Activated naive CD8-positive, alpha-beta T cell treated with anti-CD3 and anti-CD28 coated beads, Interleukin-2, amount 50 U/mL, for 24 hours (primary cell): ENCODE measurements at places on chromosomes 1 and 21.

- DNase-seq, result no peak
These were observed 1.6 kb downstream of the LCE2A start for GRCh38 chr1:152699746-152700145.

DNA sequence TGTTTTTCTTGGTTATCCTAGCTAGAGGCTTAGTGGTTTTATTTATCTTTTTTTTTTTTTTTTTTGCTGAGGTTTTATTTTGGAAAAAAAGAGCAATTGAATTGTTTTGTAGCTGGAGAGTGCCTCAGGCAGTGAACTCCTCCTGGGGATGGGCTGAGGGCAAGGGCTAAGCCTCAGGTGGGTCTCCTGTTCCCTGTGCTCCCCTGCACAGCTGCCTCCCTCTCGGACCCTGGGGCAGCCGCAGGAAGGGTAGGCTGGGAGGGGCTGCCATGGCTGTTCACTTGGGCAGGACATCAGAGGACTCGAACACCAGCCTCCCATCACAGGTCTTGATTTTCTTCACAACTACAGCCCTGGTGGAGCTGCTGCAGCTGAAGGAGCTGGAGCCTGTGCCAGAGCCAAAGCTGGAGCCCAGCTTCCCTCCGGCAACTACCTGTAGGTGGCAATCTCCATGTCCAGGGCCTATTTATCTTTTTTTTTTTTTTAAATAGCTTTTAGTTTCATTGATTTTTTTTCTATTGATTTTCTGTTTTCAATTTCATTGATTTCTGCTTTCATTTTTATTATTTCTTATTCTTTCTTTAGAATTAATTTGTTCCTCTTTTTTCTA, 28.9 kb downstream of the LEPR start:
- DNase-seq, result no peak

DNA sequence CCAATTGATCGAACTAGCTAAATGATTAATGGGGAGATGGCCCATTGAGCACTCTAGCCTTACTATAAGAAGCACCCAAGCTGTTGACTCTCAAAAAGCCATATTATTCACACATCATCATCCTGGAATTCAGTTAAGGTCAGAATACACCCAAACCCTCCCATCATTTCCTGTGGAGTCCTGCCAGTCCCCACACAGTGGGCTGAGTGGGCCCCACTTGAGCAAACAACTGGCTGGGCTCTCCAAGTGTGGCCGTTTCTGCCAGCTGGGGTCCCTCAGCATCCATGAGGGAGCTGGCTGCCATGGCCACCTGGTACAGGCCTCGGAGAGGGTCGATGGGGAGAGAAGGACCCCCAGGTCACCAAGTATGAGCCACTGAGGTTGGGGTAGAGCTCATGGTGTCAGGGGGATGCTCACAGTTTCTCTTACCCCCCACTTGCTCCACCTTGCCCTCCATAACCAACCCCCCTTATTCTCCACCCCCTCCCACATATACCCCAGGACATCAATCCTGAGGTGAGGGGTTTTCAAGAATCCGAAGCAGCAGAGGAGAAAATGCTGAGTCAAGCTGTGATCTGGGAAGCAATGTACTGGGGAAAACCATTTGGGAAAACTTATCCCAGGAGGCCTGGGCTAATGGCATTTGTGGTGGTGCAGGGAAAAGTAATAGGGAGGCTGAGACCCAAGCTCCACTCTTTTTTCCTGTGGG, 60.3 kb downstream of the UBE2T start:
- no peak for DNase-seq

DNA sequence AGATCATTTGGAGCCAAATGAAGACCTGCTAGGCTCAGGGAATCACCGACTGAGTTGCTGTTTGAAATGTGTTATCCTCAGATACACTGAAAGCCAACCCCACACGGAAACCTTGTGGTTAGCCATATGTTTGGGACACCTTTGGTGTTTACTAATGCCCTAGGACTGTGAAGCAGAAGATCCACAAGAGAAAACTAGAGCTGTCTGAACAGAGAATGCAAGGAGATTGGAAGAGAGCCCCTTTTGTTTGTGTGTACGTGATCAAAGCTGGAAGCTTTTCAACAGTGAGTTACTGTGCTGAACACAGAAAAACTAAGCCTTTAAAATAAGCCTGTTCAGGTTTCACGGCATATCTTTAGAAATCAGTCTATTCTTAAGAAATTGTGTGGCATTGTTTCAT, 908.2 kb upstream of the ADGRL2 start:
- no peak for DNase-seq

DNA sequence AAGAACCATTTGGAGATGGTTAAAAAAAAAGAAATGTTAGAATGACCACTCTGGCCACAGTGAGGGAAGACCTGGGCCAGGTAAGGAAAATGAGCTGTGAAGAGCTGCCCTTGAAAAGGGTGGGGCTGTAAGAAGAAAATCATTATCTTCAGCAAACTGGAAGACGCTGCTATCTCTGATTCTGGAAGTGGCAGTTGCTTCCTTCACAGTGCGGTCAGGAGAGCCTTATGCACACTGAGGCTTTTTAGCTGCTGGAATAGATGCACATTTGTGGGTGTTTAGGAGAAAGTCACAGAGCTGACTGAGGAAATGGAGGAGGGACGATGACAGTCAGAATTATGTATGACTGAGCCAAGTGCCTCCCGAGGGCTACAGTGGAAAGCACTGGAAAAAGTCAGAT, 91.6 kb downstream of the TBX19 start:
- DNase-seq, result no peak

DNA sequence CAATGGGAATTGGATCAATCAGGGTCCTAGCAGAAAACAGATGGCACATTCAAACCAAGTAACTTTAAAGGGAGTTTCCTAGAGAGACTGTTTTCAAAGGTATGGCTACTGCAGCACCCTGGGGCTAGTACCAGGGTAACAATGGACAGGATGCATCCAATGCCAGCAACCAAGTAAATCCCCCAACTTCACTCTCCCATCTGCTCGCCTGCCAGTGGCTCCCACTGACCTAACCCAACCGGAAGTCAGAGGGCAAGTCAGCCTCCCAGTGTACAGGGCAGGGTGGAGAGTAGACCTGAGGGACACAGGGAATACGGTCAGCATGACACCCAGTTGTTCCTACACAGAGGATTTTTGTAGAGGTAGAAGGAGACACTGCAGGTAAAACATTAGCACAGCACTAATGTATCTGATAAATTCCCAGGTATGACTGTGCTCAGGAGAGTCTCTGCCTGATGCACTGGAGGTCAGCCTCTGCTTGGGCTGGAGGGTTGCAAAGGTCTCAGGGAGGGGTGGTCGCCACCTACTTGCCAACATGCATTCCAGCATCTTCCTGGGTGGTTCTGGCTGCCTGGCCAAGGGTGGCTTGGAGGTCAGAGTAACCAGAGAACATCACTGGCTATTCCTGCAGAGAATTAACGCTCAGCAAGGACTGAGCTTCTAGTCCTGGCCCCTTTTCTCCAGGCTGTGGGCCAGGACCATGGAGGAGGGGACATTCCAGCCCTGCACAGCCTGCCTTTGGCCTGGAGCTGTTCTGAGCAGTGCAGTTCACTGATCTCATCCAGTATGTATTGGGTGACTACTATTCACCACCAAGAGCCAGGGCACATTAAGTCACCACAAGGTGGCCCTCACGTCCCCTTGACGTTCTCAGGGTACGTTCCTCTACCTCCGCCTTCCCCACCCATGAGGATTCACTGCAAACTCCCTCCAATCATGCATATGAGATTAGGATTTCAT, 5.1 kb upstream of the GJA4 start:
- no peak for DNase-seq

GRCh38 chr1:183633676-183634343, 1.8 kb downstream of the ARPC5 start:
- DNase-seq, result no peak

GRCh38 chr21:16071761-16072160, 342.0 kb downstream of the USP25 start:
- no peak for DNase-seq

DNA sequence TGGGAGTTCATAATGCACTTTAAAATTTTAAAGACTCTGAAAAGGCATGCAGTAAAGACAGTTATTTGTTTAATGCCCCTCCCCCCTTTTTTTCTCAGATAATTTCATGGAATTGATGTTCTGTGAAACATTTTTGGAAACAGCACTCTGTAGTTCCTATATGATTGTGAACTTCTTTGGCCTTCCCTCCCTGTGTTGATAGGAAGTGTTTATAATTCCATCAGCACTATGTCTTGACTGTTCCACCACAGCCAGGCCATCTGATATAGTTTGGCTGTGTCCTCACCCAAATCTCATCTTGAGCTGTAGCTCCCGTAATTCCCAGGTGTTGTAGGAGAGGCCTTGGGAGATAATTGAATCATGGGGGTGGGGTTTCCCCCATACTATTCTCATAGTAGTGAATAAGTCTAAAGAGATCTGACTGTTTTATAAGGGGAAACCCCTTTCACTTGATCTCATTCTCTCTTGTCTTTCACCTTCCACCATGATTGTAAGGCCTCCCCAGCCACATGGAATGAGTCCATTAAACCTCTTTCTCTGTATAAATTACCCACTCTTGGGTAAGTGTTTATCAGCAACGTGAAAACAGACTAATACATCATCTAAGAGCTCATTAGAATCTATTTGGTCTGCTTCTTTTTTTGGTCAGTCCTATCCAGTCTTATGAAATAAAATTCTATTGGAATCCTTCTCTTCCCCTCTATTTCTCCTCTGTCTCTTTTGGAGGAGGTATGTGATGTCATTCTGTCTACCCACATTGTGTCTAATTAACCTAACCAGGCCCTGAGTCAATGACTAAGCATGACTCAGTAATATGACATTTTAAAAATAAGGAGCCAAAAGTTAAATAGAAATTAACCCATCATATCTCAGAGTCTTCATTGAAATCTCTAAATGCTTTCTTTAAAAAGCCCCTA, 8.9 kb downstream of the CCDC185 start:
- DNase-seq, result no peak

- DNase-seq, result no peak
These were observed 1263.1 kb downstream of the KCNT2 start for GRCh38 chr1:195345149-195345548.

DNA sequence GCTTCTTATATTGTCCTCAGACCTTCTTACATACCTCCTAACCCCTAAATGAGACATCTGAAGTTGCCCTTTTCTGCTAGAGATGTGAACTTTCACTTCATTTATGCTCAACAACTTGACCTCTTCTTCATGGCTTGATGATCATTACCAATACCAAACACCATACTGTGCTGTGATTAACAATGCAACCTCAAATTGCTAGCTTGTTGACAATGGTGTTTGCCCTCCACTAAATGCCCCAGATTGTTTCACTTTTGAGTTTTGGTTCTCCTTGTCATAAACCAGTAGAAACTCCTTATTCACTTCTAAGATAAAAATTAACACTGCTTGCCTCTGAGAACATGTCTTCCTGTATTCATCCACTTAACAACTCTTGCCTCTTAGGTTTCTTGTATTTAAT, 5.6 kb downstream of the JAK1 start:
- DNase-seq, result no peak

GRCh38 chr1:220368352-220369265, 96.4 kb upstream of the RAB3GAP2 start:
- DNase-seq, result no peak

GRCh38 chr1:179706339-179706941, 36.7 kb upstream of the FAM163A start:
- DNase-seq, result peak; percentile 65

- DNase-seq, result no peak
These were observed 81.8 kb upstream of the CD34 start for GRCh38 chr1:207992677-207993236.

- no peak for DNase-seq
These were observed 1.4 kb upstream of the DPH2 start for GRCh38 chr1:43968348-43968948.

- DNase-seq, result peak; percentile 42
These were observed 28.5 kb downstream of the ECE1 start for GRCh38 chr1:21261551-21262292.
